COR-L47 (cell line): ENCODE measurements at places on chromosomes 13 and 19.

DNA sequence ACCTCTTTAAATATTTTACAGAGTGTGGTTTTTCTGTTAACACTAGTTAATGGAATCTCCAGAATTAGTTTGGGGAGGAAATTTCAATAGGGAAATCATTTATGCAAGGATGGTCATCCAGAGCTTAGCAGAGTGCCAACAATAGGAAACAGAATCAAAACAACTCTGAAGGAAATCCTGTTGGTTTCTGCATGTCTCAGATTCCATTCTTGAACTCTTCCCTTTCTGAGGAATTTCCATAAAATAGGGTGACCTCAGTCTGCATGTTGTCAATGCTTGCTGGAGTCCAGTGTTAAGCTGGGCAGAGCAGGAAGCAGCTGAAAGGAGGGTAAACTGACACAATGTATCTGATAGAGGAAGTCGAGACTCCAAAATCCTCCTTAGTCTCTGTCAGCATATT lies 16.9 kb downstream of the CBY2 start:
- no peak for DNase-seq

DNA sequence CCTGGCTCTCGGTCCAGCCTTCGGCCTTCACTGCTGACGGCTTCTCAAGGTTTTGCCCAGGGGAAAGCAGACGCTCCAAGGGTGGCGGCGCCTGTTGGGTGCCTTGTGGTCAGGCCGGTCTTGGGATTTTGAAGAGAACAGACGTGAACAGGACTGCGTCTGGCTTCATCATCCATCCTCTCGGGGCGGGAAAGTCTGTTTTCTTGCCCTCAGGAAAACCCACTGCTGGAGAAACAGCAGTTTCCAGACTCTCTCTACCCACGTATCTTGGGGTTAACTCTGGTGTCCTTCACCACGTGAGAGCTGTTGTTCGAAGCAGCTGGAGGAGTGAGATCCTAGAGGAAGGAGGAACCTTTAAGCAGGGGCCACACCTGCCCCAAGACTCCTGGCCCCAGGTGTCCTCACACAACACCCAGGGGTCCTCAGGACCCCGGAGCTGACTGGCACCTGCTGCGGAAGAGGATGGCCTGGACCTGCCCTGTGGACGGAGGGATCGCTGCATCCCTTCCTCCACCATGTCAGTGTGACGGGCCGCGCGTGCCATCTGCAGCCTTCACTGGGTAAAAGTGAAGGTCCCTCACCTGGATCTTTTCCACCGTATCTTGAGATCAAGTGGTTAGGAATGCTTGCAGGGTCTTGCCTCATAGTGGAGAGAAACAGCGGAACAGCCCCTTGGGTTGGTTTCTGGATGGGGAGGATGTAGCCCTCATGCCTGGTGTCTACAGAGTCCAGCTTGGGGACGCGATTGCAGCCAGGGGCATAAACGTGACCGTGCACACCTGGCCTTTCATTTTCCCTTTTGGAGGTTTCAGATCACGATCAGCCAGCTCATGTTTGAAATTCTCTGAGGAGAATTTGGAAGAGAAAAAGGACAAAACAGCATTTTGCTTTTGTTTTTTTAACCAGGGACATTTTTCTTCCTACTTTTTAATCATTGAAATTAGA lies 69.5 kb upstream of the MCF2L start:
- DNase-seq: no peak

- no peak for DNase-seq
These were observed 113.2 kb downstream of the KCNRG start for GRCh38 chr13:50128428-50128931.

DNA sequence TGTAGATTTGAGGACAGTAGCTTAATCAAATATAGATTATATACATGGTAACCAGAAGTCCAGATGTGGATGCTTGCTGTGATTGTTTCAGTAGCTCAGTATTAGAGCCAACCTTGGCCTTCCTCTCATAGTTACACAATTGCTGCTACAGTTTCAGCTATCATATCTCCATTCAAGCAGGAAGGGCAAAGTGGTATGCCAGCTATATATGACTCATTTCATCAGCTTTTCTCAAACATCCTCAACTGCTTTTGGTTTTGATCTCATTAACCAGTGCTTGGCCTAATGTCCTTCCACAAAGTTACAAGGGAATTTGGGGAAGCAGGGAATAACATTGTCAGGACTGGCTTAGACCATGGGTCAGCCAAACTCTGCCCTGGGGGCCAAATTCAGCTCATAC lies 73.0 kb upstream of the MAB21L1 start:
- no peak for DNase-seq

DNA sequence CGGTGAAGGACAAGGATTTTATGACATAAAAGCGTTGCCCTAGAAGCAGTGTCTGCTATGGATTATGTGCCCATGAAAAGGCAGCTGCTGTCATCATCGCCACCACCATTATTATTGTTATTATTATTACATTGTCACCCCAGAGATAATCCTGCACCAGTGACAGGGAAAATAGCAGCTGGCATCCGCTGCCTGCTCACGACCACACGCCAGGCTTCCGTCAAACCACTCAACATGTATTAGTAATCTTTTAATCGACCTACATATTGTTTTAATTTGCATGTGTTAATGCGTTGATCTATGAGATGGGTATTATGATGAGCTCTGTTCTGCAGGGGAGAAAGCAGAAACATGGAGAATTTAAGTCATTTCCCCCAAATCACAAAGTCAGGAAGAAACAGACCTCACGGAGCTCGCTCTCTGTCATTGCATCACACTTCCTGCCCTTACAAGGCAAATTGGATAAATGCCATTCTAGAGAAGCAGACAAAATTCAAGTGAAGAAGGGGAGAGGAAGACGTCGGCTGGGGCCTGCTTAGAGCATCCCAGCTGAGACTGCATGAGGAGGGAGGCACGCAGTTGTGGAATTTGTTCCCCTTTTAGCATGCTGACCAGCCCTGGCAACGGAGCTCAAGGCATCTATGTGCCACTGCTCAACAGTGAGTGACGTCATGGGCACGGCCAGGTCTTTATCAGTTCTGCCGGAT lies at the start of gene FFAR3:
FFAR3 (plus strand) TSS at position 594 of the 707 bp plus-strand sequence. CDS start 431 bp downstream, outside the sequence.
- no peak for DNase-seq

DNA sequence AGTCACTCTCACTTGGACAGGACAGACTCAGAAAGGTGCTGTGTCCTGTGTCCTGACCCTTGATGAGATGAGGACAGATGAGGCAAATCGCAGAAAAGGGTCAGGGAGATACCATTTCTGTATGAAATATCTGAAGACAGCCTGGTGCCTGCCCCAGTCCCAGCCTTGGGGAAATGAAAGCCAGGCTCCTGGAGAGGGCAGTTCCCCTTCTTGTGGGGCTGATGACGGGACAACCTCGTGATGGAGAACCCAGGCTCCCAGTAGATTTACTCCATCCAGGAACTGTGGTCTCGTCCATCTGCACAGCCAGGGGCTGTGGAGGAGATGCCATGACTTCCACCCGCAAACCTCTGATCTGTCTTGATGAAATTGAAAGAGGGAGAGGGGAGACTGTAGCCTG lies 13.8 kb downstream of the LILRB1 start:
- no peak for DNase-seq

DNA sequence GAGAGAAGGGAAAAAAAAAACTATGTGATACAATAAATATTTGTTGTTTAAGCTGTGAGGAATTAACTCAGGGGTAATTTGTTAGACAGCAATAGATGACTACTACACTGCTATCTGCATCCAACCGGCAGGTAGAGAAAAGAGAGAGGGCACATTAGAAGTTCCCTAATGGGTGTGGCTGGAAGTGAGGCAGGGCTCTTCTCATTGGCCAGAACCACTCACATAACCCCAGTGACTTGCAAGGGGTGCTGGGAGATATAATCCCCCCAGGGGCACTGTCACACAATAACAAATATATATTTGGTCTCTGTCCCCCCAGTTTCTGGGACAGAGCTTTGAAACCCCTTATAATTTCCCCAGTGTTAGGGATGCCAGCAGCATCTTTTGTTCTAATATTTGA lies 24.3 kb downstream of the FGF21 start:
- no peak for DNase-seq

DNA sequence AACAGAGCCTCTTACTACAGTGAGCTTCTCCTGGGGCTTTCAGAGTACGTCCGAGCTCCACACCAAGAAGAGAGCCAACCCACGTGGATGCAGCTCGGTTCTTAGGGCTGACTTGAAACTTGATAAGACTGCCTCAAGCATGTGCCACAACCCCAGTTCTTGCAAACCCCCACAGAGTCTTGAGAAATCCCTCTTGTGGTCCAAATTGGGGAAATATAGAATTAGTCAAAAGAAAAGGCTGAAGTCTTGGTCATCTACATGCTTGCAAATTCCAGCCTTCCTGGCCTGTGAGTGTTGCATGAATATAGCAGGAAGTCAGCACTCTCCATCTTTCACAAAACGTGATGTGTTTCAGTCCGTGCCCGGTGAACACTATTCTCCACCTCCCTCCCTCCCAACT lies 95.2 kb downstream of the GGACT start:
- no peak for DNase-seq

GRCh38 chr13:43786472-43786765 lies 353 bp downstream of the ENOX1 start:
- DNase-seq: no peak

GRCh38 chr13:58085274-58085673 lies 453.7 kb downstream of the PCDH17 start:
- DNase-seq: no peak

GRCh38 chr13:98157188-98157587 lies 14.3 kb downstream of the FARP1 start:
- DNase-seq: no peak

GRCh38 chr19:3474010-3474409 lies 6.3 kb downstream of the SMIM24 start:
- DNase-seq: no peak

- peak; percentile 31 for DNase-seq
These were observed 933 bp downstream of the ARHGEF7 start for GRCh38 chr13:111115965-111116521.

DNA sequence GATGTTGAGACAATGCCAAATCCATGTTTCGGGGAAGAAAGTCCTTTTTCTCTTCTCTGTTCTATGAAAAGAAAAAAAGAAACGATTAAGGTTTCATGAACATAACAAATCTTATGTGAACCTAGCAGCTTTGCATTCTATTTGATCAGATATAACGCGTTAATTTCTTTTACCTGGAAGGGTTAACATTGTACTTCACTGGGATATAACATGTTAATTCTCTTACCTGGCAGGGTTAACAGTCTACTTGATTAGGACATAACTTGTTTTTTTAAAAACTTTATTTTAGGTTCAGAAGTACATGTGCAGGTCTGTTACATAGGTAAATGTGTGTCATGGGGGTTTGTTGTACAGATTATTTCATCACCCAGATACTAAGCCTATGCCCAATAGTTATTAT lies 68.8 kb downstream of the CPAMD8 start:
- no peak for DNase-seq

GRCh38 chr19:58213075-58213369 lies 15.7 kb upstream of the ZNF544 start:
- DNase-seq: no peak

DNA sequence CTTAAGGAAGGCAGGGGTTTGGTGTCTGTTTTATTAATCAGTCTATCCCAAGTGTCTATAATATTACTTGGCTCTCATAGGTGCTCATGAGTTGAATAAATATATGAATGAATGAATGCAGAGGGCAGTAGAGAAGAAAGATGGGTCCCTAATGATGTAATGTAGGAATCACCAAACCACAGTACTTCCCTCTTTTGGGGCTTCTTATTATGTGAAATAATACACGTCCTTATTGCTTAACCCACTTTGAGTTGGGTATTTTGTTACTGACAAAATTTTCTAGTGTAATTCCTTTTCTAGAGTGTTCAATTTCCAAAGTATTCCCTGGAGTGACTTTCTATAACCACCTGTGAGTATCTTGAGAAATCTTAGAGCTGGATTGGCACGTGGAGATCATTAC lies 13.2 kb downstream of the KLK5 start:
- DNase-seq: no peak

DNA sequence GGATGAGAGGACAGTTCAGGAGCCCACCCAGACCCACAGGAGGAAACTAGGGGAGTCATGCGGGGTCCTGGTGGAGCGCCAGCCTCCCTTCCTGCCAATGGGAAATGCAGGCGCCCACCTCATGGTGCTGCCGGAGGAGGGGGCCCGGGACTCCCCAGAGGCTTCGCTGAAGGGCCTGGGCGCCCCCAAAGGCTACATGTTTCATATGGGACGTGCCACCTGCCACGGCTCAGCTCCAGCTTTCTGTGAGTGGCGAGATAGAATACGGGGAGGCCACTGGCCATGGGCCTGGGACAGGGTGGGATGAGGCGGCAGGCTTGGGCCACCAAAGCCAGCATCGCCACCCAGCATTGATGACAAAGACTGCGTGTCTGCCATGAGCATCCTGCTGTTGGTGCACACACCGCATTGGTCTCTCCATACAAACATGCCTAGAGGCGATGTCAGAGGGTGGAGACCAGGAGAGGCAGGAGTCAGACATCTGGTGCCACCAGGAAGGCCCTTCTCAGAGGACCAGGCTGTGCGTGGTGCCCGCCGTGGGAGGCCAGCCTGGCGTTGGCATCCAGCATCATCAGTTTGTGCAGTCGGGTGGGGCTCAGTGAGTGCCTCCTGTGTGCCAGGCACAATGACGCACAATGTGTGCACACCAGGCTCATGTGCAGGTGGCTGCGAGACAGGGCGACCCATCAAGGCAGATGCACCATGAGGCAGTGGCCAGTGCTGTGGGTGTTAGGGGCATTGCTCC lies 1.2 kb upstream of the F10 start:
- DNase-seq: no peak

- DNase-seq: no peak
These were observed 7.8 kb upstream of the CACNG6 start for GRCh38 chr19:53983457-53984289.

DNA sequence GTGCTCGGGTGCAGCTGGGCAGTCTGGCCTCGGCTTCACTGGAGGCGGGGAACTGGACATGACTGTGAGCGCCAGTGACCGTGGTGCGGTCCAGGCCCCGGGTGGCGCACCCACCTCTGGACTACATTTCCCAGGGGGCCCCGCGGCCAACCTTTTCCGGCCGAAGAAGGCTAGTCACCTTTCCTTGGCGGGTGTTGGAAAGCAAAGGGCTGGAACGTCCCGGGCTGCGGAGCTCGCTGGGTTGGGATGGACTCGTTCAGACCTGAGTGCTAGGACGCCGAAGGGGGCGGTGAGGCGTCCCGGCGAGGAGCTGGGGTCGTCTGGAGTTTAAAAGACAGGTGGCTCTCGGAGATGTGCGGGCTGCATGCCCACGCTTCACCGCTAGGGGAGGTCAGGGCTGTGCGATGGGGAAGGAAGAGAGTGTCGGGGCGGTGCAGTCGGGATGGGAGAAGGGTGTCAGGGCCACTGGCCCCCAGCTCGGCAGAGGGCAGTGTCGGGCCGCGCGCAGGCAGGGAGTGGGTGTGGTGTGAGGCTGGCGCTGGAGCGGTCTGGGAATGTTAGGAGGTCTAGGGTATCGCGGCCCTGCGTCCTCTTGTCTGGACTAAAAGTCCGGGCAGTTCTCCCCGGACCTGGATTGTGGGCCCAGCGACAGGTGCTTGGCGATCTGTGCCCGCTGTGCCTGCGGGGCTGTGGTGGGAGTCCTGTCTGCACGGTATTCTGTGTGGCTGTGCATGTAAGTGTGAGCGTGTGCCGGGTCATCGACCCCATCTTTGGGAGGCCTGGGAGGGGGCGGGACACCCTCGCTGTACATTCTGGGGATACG lies 57.1 kb downstream of the ZNF568 start:
- peak; percentile 53 for DNase-seq
